Umbilical cord (tissue), 2 donors: ENCODE measurements at places on chromosomes 3 and 15. TPM values are rescaled to one million over a fixed set of nuclear protein-coding genes. Genes with fewer than 3 reads are reported as not detected.

DNA sequence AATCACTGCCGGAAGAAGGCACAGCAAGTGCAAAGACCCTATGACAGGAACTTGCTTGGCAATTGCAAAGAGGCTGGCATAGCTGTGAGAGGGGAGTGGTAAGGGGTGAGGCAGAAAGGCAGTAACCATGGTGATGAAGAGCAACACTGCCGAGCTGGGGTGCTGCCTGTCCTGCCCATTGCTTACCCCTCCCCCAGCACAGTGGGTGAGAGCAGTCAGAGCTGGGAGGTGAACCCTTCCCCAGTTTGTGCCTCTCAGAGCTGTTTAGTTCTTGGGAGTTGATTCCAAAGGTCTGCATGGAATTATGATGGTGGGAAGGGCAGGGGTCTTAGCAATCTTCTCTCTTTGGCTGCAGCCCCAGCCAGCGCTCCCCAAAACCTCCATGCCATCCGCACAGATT, 8.8 kb downstream of the TYRO3 start:
- peak; percentile 40 for DNase-seq

DNA sequence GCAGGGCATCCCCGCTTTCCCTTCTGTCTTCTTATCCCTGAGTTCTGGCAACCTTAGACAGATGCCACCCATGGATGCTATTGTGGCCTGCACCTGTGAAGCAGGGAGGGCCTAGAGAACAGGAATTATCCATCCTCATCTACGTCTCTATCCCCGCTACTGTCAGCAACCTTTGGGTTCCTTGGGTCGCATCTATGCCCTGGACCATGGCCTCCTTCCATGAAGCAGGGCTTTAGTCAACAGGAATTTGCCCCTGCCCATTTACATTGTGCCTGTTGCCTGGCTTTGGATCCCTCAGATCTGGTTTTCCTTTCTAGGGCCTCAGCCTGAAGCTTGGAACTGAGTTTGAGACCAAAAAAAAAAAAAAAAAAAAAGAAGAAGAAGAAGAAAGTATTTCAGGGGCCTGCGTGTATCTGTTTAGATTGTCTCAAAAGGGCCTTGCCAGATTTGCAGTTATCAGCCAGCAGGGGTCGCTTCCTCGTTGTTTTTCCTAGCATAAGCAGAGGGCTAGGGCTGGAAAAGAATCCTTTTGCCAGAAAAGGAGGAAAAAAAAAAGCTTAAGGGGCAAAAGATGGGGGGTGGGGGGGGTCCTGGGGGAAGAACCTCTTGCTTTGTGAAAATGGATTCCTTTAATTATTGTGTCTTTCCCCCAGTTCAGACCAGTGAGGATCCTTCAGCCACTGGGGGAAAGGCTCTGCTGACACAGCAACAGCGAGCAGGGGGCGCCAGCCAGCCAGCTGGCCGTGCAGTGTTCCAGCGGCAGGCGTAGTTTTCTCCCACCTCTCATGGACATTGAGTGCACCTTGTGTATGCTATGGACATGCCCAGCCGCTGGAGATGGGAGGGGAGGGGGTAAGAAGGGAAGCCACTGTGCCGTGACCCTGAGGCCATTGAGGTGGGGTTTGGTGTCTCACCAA, 65.7 kb upstream of the ALDH1L1 start:
- DNase-seq, result peak; percentile 76

- no peak for DNase-seq
Observed at GRCh38 chr3:36908647-36909180, 36.1 kb downstream of the TRANK1 start.

The BNIP2 gene
- 152 TPM for total RNA-seq

GRCh38 chr15:28094732-28095521, 4.2 kb downstream of the OCA2 start:
- peak; percentile 12 for DNase-seq

DNA sequence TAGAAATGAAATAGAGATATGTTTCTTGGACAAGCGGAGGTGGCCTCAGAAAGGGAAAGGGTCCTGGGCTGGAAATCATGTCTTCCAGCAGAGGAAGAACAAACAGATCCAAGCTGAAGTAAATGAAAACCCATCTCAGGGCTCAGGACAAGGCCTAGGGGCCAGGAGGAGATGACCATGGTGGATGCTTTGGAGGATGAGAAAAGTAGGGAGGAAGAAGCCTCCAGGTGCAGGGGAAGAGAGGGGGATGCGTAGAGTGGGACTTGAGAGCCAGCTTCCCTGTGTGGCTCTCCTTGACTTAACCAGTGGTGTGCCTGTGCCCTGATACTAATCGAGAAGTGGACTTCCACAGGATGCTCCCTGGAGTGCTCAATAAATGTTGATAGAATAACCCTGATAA, 203.2 kb downstream of the FAM43A start:
- DNase-seq, result no peak

DNA sequence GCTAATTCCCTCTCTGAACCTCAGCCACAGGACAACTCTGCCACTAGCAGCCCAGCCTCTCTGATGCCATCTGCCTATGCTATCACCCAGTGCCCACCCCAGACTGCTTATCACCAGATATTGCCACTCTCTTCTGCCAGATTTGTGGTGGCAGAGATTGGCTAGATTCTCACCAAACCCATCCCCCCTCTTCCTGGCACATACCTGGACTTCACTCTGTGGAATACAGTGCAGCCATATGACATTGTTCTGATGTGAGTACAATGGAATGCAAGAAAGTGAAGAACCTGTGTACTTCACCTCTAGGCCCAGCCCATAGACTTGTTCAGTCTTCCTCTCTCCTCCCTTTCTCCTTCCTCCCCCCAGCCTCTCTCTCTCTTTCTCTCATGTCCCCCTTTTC, 46.9 kb upstream of the NTRK3 start:
- DNase-seq, result no peak

DNA sequence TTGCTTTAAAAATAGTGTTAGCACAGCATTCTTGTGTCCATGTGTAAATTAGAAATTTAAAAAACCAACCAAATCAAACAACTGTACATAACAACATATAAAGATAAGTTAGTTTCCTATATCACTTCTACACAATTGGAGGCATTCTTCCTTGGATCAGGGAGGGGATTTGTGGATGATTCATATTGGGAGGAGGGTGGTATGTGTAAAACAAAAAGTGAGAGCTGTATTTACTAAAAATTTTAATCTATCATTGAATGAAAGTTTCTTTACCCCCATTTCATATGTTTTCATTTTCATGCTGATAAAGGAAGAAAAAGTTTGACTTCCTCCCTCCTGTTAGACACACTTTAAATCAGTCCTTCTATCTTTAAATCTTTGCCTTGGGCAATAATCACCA, 325.0 kb downstream of the SATB1 start:
- DNase-seq, result no peak

GRCh38 chr15:64751464-64751863, 23.9 kb downstream of the RBPMS2 start:
- DNase-seq, result no peak

The RLBP1 gene
- total RNA-seq, result not detected

The ZBTB47 gene
- 49.8 TPM for total RNA-seq
